NCI-H2171 treated with DMSO at 0.1 percent for 48 hours (cell line): ENCODE measurements at places on chromosomes 5 and 9.

- DNase-seq: no peak
These were observed 357.5 kb downstream of the GLIS3 start for GRCh38 chr9:3942361-3942760.

DNA sequence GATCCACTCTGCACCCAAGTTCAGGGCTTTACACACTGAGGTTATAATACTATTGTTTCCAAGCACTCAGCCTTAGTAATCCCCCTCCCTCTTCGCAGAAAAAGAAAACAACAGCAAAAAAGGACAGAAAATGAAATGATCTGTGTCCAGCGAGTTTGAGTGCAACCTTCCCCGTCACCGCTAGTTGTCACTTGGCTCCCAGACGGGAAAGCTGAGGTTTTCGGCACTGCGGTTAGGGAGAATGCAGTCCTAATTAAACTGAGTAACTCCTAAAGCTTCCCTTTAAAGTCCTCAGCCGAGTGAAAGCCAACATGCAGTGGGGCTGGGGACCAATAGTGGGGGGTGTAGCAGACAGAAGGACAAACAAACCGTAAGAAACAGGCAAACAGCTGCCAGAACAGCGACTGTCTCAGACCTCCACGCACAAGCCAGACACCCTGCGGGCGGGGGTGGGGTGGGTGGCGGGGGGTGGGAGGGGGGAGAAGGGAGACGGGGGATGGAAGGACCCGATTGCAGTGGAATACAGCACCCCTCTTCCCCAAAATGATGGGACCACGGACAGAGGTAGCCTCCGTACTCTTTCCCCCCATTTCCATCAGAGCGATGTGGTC, 680 bp downstream of the GLRA1 start:
- DNase-seq: peak; percentile 6

- DNase-seq: peak; percentile 4
These were observed 4.9 kb upstream of the LHX2 start for GRCh38 chr9:124006448-124007361.

- no peak for DNase-seq
These were observed 22.0 kb upstream of the ADRA1B start for GRCh38 chr5:159894149-159894720.

DNA sequence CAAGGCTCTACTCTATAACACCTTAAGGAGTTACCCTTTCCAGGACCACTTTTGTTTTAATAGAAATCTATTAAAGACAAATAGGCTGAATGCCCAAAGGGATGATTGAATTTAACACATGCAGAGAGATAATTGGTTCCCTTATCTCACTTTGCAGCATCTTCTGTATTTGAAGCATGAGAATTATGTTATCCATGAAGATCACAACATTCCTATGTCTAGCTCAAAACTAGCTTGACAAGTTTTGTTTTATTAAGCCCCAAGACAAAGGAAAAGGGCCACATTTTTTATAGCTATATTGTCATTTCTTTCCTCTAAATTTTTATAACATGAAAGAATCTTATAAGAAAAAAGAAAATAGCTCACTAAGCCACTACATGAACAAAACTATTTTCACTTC, 57.9 kb upstream of the FTMT start:
- DNase-seq: no peak

DNA sequence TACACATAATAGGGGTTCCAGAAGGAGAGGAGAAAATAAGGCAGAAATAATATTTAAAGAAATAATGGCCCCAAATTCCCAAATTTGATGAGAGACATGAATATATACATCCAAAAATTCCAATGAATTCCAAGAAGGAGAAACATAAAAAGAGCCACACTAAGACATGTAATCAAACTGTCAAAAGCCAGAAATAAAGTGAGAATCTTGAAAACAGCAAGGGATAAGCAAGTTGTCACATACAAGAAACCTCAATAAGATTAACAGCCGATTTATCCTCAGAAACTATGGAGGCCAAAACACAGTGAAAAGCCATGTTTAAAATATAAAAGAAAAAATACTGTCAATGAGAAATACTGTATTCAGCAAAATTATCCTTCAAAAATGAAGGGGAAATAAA, 14.5 kb downstream of the CATSPER3 start:
- no peak for DNase-seq

- no peak for DNase-seq
These were observed 62.4 kb downstream of the KIAA1958 start for GRCh38 chr9:112548836-112549595.

DNA sequence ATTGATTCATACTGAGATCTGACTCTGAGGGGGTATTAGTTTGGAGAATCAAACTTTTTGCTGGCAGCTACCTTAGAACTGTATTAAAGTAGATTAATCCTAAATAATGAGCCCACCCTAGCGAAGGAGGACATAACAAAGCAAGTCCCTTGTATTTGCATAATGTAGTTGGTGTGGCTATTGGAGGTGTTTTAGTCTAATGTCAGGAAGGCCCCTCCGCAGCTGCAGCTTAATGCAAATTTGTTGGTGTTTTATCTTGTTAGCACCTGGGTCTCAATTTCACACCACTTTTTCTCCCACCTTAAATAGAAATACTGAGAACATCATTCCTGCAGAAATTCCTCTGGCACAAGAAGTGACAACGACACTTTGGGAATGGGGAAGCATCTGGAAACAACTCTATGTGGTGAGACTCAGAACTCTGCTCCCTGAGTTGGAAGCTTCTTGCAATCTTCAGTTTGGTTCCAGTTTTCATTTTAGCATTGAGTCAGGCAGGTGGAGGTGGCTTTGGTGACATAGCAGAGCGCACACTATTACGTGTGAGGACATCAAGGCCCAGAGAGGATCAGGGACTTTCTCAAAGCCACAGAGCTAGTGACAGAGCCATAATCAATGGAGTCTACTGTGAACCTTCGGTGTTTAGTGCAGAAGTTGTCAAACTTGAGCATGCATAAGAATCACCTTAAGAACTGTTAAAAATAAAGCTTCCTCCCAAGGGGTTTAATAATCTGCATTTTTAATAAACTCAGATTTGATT, 33.9 kb downstream of the DOCK2 start:
- no peak for DNase-seq

DNA sequence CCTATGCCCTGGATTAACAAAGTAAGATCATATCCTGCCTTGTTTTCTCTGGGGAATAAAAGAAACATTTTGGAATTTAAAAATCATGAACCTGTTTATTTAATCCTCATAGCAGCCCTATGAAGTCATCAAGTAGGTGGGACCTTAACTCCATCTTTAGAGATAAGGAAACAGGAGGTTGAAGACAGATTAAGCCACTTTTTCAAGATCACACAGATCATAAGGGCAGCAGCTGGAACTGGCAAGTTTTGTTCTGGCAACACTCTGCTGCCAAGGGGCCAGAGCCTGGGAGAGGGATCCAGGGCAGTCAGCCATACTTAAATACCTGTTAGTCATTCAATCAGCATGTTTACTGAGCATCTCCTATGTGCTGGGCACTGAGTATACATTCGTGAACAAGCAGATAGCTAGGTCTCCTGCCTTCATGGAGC, 63.7 kb downstream of the SLC1A1 start:
- DNase-seq: no peak

DNA sequence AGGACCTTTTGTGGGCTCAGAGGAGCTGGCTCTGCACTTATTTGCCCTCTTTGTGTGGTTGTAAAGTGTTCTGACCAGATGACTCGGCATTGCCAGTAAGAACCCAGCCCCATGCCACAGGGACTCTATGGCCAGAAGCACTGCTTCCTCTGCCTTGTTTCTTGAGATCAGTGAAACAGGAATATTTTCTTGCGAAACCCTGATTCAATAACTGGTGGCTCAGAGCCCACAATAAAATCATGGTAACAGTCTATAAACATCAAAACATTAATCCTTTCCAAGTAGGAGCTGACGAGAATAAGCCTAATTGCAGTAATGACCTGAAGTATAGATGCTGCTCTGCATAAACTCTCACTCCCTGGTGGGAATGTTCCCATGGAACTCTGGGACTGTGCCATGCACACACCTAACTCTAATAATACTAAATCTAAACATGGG, 344.3 kb downstream of the ZNF608 start:
- DNase-seq: no peak

DNA sequence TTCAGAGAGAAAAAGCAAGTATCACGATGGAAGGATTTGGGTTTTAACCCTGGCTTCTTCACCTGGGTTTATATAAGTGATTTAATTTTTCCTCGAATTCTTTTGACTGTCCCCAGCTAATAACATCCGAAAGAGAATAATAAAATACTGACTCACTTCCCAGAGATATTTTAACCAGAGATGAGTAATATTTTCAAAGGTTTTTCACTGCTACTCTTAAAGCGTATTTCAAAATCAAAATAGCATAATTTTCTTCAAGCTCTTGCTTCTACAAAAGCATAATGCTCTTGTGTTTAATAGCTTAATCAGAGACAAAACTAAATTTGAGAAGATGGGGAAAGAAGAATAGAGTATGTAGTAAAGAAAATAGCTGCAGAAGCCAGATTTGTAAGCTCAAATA, 215.2 kb upstream of the PTGER4 start:
- no peak for DNase-seq

GRCh38 chr5:176790941-176791340, 19.4 kb upstream of the UNC5A start:
- DNase-seq: no peak

DNA sequence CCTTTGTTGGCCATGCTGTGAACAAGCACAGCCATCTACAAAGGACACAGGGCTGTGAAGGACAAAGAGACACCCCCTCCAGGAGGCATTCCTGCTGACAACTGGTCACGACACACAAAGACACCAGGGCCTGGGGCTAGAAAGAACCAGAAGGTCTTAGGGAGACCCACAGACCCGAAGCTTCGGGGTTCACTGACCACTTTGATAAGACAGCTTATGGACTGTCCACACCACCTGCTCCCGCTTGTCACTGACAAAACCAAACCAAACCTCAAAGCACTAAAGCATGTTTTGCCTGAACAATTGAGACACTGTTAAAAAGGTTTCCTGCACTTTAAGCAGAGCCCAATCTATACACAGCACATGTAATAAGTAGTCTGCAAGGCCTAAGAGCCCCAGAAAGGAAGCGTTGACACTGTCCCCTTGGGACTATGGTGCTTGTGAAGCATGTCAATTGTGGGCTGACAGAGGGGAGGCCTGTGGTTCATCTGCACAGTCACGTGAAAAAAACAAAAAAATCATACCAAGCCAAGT, 185.0 kb downstream of the GAPVD1 start:
- no peak for DNase-seq

DNA sequence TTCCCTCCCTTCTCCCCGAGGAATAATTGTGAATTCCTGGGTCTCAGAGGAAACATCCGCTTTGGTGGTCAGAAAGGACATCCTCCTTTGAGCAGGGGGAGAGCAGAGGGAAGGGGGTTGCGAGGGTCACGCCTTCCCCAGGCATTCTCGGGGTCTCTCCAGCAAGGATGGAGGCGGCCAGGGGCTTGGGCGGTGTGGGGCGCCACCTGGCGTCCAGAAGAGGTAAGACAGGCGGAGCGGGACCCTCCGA, 129.1 kb downstream of the KCNIP1 start:
- DNase-seq: no peak

- DNase-seq: no peak
These were observed 34.2 kb upstream of the IL7R start for GRCh38 chr5:35822511-35822910.

DNA sequence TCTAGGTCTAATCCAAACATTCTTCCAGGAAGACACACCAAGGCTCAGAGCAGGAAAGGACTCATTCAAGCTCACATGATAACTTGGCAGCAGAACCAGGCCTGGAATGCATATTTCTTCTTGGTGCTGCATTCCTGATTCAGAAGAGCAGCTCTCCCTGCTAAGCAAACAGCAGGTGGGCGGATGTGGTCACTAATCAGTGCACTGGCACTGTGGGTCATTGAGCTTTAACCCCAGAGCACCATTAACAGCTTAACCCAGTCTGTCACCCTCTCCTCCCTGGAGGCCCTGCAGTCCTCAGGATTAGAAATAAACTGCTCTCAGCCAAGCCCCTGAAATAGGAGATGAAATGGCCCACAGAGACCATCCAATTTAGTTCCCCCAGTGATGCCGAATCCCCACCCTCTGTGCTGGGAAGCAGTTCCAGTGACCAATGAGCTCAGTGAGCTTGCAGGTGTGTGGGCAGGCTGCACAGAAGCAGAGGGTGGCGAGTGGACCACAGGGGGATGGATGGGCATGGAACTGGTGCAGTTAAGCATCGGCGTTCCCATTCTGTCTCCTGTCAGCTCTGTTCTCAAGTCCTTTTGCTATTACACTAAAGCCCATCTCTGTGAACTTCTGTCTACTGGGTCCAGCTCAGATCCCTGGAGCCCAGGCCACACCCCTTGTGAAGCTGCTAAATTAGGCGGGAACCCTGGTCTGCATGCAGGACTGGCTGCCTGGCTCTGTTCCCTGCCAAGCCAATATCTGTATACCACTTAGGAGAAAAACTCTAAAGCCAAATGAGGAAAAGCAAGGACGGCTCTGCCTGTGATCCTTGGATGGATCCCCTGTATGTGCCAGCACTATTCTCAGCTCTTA, 16.6 kb upstream of the MEGF9 start:
- DNase-seq: no peak

DNA sequence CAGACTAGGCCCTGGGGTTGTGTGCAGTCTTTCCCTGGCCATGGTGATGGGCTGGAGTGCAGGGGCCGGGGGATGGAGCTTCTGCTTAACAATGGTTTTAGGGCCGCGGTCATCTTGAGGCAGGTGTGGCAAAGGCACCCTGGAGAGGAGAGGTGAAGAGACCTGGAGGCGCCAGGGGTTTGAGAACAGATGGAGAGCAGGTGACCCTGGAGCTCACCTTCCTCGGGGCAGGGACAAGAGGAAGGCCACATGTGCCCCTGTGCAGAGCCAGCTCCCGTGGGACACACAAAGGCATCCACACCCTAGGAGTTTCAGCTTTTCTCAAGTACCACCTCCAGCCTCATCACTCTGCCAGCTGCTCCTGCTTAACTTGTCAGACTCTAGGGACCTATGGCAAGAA, 46.4 kb upstream of the SH3GL2 start:
- DNase-seq: peak; percentile 42

DNA sequence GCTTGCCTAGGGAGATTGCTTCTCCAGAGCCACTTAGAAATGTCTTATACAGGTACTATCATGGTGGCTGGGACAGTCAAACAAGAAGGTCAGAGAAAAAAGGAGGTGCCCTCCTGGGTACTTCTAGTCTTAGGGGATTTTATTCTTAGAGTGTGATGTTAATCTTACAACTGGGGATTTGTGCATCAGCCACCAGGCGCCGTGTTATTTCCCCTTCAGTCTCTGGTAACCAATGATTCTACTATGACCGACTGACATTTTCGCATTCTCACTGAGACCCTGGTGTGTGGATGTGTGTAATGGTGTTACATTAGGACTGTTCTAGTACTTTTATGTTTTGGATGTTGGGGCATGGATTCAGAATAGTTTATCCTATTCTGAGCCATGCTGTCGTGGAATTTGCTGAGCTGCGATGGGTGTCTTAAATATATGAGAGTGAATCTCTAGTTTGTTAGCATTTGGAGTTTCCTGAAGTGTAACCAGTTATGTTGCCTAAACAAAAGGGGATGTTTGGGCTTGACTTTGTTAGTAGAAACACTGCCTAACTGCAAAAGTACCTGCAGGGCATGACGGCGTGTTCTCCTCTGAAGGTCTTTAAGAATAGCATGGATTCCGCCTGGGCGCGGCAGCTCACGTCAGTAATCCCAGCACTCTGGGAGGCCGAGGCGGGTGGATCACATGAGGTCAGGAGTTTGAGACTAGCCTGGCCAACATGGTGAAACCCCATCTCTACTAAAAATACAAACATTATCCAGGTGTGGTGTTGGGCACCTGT, 175.2 kb upstream of the DAP start:
- DNase-seq: no peak

GRCh38 chr9:4235871-4236804, 63.7 kb downstream of the GLIS3 start:
- no peak for DNase-seq
